ENCODE measurements at places on chromosomes 4 and X.

DNA sequence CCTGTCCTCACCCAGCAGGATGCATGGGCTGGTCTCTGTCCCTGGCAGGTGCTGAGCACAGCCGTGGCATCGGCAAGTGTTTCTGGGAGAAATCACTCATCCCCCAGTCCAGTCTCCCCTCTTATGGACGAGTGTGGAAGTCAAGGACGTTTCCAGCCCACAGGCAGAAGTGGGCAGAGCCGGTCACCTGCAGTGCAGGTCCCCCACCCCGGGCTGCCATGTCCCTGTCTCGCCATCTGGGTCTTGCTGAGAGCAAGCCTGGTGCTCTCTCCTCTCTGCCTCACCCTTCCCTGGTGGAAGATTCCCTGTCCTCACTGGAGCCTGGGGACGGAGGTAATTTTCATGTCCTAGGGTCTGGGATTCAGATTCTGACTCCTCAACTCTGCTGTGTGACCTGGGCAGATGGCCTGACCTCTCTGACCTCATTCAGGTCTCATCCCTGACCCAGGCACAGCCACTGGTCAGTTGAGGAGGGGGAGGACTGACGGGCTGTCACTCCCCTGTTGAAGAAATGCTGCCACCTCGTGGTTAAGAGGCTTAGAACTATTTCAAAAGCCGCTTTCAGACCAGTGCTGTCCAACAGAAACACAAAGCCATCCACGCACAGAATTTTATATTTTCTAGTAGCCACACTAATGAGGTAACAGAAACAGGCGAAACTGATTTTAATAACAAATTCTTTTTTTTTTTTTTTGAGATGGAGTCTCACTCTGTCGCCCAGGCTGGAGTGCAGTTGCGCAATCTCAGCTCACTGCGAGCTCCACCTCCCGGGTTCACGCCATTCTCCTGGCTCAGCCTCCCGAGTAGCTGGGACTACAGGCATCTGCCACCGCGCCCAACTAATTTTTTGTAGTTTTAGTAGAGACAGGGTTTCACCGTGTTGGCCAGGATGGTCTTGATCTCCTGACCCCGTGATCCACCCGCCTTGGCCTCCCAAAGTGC lies 1.8 kb downstream of the CPZ start:
- DNase-seq = peak; percentile 91

- no peak for DNase-seq
Observed at GRCh38 chr4:70195425-70195824, at the start of gene ODAM. ODAM (plus strand) TSS chr4:70195725; CDS start chr4:70196544, 819 bp downstream.

- no peak for DNase-seq
Observed at GRCh38 chr4:70778888-70779422, 57.2 kb downstream of the RUFY3 start.

GRCh38 chr4:108878806-108879205 lies 116.0 kb upstream of the ETNPPL start:
- DNase-seq = no peak

DNA sequence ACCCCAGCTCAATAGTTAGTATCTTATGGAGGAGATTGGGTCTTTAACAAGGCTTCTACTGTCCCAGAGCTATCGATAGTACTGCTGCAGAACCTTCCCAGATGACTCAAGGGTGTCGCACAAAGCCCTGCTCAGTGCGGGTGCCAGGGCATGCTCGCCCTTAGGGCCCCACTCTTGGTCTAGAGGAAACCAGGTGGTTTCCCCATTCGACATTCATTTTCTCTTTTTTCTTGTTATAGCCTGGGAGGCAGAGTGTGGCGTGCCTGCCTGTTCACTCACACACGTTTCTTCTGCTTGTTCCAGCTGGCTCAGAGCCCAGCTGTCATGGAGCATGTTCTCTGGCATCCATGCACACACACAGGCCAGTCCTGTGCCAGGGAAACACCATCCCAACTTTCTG lies 144.5 kb downstream of the SMIM20 start:
- DNase-seq = no peak

DNA sequence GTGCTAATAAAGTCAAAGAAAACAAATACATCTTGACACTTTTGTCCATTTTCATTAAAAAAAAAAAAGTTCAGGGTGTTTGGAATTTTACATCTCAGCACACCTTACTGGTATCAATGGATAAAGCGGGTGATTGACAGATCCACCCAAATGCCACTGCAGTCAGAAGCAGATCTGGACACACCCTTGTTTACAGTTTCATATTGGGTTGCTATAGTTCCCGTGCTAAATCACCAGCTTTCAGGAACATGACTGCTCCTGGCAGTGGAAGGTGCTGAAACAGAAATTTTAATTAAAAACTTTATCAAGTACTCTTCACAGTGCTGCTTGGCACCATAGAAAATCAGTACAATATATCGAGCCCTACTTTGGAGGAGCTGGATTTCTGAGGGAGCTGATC lies 116.3 kb downstream of the STOX2 start:
- no peak for DNase-seq

DNA sequence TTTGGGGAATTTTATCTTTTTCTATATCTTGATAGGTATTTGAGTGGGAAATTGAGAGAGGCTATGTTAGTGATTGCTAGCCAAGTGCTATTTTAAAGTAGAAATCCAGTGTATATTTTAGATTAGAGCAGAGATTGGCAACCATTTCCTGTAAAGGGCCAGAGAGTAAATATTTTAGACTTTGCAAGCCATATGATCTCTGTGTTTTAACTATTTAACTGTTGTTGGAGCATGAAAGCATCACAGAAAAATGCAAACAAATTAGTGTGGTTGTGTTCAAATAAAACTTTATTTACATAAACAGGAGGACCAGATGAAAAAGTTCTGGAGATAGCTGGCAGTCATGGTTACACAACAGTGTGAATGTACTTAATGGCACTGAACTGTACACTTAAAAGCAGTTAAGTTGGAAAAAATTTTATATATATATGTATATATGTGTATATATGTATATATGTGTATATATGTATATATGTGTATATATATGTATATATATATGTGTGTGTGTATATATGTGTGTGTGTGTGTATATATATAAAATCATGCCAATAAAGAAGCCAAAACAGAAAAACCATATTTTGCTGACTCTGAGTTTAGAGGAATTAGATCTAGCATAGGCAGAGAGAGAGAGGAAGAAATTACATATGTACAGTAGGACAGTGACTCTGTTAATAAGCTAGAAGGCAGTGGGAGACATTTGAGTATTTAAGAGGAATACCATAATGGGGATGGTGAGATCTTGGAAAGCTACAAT lies 83.4 kb downstream of the TMEM164 start:
- DNase-seq = no peak

DNA sequence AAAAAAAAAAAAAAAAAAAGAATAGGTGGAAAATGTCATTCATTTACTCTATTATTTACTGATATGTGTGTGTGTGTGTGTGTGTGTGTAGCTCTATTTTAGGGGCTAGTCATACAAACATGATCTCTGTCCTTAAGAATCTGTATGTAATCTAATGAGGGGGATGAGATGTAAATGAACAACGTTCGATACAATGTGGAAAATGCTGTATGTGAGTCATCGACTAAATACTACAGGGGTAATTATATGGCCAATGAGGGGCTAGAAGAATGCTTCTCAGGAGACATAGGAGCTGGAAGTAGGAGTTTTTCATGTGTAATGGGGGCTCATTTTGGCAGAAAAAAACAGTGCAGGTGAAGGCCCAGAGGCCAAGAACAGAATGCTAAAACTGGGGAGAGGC lies 41.9 kb downstream of the LEF1 start:
- DNase-seq = no peak

DNA sequence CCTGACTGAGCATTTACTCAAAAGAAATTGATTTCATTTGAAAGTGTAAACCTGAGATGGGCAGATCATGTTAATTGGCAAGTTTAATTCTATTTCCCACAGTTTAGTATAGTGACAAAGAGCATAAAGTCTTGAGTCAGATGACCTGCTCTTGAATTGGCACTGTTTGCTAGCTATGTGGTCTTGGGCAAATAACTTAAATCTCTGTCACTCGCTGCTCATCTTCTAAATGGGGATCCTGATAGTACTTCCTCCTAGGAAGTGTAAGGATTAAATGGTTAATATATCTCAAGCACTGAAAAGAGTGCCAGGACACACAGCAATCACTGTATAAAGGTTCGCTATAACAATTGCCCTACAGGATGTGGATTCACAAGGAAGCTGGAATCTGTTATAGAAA lies 242.8 kb upstream of the JADE1 start:
- DNase-seq = no peak

DNA sequence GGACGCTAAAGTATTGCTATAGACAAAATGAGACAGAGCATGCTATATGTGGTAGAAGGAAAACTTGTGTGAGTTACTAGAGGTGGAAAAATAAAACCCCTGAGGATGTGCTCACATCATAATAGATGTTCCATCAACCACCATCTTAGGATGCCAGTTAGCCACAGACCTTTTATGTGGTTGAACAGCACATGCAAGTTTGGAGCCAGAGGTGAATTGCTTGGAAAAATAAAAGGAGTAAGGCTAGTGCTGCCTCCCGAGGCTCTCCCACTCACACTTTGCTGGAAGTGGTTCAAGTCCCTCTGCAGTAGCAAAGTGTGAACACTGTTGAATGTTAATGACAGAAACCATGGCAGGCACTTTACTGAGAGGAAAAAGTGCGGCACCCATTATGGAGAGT lies 39.4 kb upstream of the PPARGC1A start:
- DNase-seq = no peak

DNA sequence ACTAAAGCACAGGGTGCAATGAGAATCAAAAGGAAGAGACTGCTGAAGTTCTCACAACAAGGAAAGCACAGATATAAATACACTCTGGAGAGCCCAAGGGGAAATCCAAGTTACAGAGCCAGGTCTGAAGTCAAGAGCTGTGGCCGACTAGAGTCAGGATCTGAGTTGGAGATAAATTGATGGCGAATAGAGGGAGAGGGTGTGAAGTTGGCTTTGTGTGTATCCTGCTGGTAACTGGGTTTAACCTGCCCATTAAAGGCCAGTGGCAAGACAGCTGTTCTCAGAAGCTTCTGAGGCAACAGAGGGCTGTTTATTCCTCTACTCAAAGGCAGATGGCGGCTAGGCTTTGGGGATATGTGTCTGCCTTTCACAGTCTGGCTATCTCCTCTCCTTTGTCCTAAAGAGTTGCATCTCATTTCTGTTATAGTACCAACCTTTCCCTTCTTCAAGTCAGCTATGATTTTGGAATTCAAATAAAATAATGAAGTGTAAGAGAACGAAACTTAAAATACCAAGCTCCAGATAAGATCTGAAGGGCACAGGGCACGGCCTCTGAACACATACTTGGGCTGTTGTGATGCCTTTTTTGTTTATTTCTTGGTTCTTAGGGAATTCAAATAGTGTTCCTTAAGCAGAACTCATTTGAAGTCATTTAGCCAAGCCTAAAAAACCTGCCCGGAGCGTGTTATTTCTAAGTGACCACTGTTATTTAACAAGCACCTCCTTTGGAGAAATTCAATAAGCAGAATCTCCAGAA lies 142.1 kb downstream of the APBB2 start:
- DNase-seq = no peak

DNA sequence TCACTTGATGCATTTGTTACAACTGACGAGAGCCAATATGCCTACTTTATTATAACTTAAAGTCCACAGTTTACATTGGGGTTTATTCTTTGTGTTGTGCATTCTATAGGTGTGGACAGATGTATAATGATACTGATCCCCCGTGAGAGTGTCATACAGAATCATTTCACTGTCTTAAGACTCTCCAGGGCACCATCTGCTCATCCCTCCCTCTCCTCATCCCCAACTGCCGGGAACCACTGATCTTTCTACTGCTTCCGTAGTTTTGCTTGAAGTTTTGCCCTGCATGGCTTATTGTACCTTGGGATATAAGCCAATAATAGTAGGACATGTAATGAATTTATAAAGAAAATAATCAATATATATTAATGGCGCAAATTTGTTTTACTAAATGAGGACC lies 137.8 kb upstream of the MSX1 start:
- no peak for DNase-seq

GRCh38 chr4:160180211-160180610 lies 1077.3 kb downstream of the RAPGEF2 start:
- DNase-seq = no peak

GRCh38 chr4:105710678-105711077 lies 2.1 kb downstream of the GSTCD start:
- DNase-seq = no peak

GRCh38 chrX:12814420-12814819 lies 23.2 kb downstream of the PRPS2 start:
- peak; percentile 4 for DNase-seq

- DNase-seq = no peak
Observed at GRCh38 chrX:121014826-121015225, 29.3 kb upstream of the CT47A1 start.

- no peak for DNase-seq
Observed at GRCh38 chr4:65033899-65034298, 624.6 kb upstream of the TECRL start.

- peak; percentile 51 for DNase-seq
Observed at GRCh38 chr4:108018040-108018883, 28.6 kb downstream of the HADH start.

DNA sequence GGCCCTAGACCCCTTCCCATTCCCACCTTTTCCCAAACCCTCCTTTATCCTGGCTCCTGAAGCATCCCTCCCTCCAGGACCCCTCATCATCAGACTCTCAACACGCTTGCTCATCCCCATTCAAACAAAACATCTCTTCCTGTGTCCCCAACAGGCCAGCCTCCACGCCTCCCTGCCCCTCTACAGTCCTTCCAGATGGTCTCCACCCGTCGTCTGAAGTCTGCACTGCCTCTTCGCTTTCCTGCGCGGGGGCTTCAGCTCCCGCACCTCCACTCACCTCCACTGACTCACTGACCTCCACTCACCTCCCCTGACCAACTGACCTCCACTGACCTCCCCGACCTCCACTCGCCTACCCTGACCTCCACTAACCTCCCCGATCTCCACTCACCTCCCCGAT lies 39.8 kb downstream of the JAKMIP1 start:
- DNase-seq = no peak

GRCh38 chr4:3253808-3254207 lies 4.8 kb downstream of the MSANTD1 start:
- DNase-seq = no peak

- DNase-seq = no peak
Observed at GRCh38 chr4:73596001-73596400, 24.2 kb downstream of the RASSF6 start.

- DNase-seq = no peak
Observed at GRCh38 chr4:162644346-162644745, 480.5 kb upstream of the FSTL5 start.

- DNase-seq = no peak
Observed at GRCh38 chr4:140645196-140645595, 76.4 kb upstream of the UCP1 start.

GRCh38 chrX:85309717-85310116 lies 65.9 kb downstream of the ZNF711 start:
- DNase-seq = no peak

DNA sequence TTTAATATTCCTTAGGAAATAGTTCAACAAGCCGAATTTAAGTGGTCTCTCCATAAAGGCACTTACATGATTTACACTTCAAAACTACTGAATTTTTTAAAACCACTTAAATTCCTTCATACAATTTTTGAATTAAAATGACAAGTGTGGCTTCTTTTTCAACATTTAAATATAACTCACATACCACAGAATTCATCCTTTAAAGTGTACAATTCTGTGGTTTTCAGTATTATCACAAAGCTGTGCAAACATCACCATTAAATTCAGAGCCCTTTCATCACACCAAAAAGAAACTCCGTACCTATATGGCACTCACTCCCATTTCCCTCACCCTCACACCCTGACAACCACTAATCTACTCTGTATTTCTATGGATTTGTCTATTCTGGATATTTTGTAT lies 200.9 kb upstream of the MAB21L2 start:
- DNase-seq = no peak
